ENCODE measurements at places on chromosomes 3 and 15.

DNA sequence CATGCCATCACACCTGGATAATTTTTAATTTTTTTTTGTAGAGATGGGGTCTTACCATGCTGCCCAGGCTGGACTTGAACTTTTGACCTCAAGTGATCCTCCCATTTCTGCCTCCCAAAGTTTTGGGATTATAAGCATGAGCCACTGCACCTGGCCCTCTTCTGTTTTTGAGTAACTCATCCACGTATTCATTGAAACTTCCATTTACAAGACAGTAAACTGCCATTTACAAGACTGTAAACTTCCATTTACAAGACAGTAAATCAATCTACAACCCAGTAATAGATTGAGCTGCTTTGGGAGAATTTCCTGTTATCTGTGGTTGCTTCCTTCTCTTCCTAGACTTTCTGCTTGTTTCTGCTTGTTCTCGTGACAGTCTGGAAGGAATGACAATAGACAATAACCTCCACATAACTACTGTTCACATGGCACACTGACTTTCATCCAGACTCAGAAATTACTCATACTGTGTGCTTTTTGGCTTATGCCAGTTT lies 114.7 kb upstream of the CCNL1 start:
- peak; percentile 59 for ATAC-seq

GRCh38 chr15:90103701-90104329 lies 1.5 kb upstream of the IDH2 start:
- ATAC-seq, result no peak

- peak; percentile 49 for ATAC-seq
Measured at GRCh38 chr15:99613887-99614647, 48.3 kb downstream of the MEF2A start.

DNA sequence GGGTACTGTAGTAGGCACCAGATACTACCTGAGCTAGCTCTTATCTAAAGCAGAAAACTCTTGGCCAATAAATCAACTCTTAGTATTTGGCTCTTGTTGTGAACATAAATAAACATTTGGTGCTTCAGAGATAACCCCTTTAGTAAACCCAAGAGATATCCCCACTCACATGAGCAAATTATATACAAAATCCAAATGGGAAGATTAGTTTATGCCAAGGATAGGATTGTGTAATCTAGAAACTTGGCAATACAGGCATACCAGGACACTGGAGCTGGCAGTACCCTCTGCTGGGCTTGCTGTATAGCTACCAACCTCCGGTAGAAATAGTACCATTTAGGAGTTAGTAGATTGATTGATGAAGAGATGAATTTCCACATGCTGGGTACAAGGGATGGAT lies 127.0 kb downstream of the LIPC start:
- ATAC-seq, result no peak

- ATAC-seq, result peak; percentile 43
Measured at GRCh38 chr3:138051947-138052802, 42.2 kb downstream of the CLDN18 start.
